ENCODE measurements at places on chromosomes 11 and 22.

DNA sequence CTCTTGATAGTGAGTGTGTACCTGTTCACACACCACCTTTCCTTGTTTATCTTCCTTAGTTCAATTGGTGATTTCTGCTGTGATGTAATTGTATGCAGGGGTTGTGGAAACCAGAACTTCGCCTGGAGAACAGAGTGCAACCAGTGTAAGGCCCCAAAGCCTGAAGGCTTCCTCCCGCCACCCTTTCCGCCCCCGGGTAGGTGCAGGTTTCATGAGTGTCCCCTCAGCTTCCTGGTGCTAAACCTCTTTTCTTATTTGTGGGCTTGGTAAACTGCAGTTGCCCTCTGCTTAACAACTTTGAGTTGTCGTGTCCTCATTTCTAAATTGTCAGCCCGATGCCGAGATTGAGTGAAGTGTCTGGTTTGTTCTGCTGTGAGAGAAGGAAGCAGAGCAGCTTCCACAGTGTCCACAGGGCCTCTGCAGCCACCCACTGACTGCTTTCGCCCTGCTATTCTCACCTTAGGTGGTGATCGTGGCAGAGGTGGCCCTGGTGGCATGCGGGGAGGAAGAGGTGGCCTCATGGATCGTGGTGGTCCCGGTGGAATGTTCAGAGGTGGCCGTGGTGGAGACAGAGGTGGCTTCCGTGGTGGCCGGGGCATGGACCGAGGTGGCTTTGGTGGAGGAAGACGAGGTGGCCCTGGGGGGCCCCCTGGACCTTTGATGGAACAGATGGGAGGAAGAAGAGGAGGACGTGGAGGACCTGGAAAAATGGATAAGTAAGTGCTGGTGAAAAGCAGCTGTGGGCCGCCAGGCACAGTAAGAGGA, 7.1 kb upstream of the GAS2L1 start:
- no peak for DNase-seq

- DNase-seq, result no peak
These were observed 823 bp upstream of the CPT1A start for GRCh38 chr11:68842427-68843051.

DNA sequence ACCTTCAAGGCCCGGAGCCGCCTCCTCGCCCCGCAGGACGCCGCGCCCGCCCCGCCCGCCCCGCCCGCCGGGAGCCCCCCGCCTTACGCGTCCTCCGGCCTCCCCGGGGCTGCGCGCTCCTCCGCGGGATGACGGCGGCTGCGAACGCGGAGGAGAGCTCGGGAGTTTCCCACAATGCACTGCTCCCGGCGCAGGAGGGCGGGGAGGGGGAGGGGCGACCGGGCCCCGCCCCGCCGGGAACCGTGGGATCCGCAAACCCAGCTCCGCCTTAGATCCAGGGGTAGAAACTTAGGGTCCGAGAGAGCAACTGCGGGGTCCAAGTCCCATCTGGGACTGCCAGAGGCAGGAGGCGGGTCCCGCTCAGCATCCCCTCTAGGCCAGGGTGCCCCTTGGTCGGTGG, at the start of gene CEND1:
Gene CEND1 (minus strand): TSS at position 148 of the 400 bp plus-strand sequence. CDS start 1,514 bp downstream, outside the sequence.
- no peak for DNase-seq

GRCh38 chr11:20612416-20612815, 13.0 kb downstream of the SLC6A5 start:
- no peak for DNase-seq

GRCh38 chr22:47230741-47231140, 468.3 kb downstream of the TBC1D22A start:
- DNase-seq, result no peak

DNA sequence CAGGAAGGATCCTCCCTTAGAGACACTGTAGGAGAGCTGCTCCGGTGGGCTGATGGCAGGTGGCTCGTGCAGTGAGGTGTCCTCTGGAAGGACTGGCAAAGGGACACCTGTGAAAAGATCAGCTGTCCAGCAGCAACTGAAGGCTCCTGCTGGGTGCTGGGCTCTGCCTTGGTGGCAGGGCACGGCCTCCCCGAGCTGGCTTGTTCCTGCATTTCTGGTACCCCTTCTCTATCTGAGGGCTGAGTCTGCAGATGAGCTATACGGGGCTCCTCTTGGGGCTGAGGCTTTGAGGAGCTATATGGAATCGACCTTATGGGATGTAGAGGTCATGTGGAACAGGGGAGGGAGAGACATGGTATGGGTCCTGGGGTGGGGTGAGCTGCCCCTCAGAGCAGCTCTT, 875.8 kb downstream of the BRD1 start:
- no peak for DNase-seq

DNA sequence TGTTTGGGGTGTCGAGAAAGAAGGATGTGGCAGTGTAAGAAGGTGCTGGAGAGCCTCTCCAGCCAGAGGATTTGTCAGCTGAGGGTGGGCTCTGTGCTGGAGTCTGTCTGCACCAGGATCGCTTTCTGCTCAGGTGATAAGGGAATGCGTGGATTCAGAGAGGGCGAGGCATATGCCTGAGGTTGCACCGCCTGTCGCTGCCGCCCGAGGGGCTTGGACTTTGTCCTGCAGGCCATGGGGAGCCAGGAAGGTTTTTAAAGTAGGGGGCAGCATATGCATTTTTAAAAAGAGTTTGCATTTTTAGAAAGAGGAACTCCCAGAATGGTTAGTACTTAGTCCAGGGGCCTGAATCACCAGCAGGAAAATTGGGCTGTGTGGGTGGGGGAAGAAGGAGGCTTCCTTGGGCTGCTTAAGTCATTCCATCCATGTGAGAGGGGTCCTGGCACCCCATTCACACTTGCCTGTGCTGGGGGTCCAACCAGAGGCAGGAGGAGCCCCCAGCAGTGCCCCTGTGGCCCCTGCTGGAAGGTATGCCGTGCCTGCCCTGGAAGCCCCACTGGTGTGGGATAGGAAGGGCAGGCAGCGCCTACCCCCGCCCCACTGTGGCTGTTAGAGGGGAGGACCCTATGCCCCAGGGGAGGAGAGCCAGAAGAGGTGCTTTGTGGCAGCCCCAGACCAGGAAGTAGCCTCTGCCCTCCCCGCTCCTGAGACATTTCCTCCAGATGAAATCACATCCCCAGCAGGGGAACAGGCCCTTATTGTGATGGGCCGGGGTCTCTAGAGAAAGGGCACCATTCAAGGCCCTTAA, 35.8 kb upstream of the MYRF start:
- no peak for DNase-seq

- DNase-seq, result no peak
These were observed 72.7 kb downstream of the KCNQ1 start for GRCh38 chr11:2517386-2518064.

DNA sequence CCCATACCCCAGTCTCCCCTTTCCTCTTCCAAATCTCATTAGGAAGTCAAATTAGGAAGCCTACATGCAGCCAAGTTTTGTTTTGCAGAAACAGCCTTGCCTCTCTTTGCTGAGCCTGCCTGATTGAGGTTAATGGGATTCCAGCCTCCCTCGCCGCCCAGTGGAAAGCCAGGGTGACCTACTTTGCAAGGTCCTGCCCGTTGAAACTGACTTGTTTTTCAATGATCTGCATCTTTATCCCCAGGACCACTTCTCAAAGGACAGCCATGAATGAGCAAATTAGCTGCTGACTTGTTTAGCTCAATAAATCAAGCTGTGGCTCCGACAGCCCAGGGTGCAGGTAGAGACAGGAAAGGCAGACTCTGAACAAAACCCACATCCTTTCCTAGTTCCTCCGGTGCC, 110.4 kb downstream of the RRAS2 start:
- DNase-seq, result no peak

GRCh38 chr11:66020618-66021357, 5.5 kb downstream of the CATSPER1 start:
- DNase-seq, result no peak

DNA sequence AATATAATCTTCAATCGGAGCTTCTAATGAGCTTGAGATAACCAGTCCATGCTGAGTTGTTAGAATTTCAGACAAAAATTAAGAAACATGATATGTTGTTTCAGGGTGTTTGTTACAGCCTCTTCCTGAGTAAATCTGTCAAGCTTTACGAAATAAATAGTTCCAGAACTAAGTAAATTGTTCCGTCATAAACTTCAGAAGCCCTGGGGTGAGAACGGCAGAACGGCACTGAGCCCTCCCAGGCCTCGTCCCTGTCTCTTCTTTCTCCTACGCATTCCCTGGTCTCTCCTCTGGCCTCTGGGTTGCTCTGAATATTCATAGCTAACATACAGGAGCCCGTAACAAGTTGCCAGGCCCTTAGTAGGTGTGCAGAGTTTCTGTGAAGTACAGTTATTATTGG, 390.8 kb upstream of the NARS2 start:
- DNase-seq, result peak; percentile 62

GRCh38 chr22:39234472-39234787, 10.4 kb downstream of the PDGFB start:
- no peak for DNase-seq

- no peak for DNase-seq
These were observed 2.2 kb upstream of the OR52H1 start for GRCh38 chr11:5550440-5551095.

- DNase-seq, result no peak
These were observed 9.8 kb downstream of the HDHD5 start for GRCh38 chr22:17149076-17149815.

DNA sequence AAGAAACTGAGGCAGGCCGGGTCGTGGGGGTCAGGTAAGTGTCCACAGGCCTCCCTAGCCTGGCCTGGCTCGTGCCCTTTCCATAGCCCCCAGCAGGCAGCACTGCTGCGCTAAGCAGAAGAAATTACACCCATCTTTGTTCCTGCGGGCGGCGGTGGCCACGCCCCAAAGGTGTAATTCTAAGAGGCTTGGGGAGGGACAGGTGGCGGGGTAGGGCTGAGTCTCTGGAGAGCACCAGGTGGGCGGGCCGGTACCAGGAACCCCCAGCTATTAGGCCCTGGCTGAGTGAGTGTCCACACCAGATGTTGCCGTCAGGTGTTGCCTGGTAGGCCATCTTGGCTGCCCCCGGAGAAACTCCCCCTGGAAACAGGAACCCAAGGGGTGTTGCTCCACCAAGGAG, 12.3 kb upstream of the ARAP1 start:
- DNase-seq, result no peak

- DNase-seq, result no peak
These were observed 18.9 kb downstream of the ZBTB16 start for GRCh38 chr11:114078423-114078822.

DNA sequence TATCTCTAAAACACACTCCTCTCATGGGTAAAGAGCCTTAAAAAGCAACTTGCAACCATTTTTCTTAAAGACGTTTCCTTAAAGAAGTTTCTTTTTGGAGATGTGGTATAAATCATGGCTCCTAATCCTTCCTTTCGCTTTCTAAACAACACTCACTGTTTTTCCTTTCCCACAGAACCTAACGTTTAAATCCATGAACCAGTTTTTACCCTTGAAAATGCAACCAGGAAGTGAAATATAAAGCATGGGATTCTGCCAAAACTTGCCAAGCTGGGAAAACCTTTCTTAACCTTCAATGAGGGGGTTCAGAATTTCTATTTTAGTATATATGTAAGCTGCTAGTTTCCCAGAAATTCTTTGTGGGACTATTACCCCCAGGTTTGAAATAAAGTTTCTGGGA, 8.6 kb downstream of the PLEKHA7 start:
- DNase-seq, result no peak

DNA sequence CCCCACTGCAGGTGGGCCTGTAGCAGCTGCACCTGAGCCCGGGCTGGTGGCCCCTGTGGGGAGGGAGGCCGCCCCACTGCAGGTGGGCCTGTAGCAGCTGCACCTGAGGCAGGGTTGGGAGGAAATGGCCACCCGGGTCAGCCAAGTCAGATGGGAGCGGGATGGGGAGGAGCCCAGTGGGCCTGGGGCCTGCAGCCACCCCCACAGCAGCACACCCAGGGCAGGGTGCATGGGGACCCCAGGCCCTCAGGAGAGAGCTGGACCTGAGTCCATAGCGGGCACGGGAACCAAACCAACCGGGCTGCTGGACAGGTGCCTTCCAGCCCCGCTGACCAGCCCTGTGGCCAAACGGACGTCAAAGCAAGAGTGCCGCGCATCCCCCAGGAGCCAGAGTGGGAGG, 61.7 kb downstream of the BRD1 start:
- DNase-seq, result no peak

DNA sequence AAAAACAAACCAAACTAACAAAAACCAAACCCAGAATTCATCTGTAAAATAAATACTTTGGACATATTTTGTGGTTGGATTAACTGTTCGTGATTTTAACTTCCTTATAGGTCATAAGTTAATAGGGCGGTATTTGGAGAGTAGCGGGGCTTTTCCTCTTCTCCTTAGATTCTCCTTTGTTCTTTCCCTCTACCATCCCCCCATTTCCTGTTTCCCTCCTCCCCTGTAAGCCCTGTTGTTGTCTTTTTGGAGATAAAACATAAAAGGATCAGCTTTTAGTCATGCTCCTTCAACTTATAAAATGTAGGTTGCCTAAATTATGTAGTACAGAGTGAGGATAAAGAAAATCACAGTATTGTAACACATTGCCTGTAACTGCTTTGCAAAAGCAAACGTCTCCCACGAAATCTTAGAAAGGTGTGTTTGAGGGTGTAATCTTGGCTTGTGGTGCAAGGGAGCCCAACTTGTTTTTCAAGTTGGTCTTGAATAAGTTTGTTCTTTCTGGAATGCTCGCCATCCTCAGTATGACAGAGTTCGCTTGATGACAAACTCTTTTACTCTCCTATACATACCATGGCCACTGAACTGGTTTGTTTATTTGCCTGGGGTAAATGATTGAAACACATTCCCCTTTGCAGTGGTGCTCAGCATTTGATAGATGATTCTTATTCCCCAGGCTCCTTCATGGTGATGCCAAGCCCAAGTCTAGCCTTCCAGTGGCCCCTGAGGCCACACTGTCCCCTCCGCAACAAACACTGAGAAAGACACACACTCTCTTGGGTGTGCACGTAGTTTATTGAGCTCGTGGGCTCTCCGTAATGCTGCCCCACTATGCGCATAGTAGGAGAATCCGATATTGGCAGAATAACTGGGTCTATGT, 49.4 kb downstream of the TEAD1 start:
- peak; percentile 80 for DNase-seq

DNA sequence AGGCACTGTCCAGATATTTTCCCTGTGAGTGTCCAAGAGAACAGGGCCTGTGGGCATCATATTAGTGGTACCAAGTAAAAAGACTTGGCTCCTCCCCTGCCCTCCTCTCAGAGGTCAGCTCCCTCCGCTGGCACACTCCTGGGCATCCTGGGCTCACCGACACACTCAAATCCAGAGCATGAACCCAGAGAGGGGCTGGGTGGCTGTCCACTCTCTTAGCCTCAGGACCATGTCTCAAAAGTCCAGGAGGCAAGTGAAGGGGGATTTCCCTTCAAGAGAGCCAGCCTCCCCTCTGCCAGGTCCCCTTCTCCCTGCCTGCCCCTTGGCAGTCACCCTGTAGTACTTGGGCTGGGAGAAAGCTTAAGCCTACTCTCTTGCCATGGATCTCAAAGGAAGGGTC, 10.3 kb downstream of the BCL9L start:
- DNase-seq, result no peak

GRCh38 chr11:15185021-15185420, 70.3 kb downstream of the INSC start:
- no peak for DNase-seq

- DNase-seq, result no peak
These were observed 6.6 kb upstream of the CHEK1 start for GRCh38 chr11:125618383-125618782.

- DNase-seq, result no peak
These were observed 92.5 kb downstream of the TMPRSS5 start for GRCh38 chr11:113613619-113614018.
